Dorsolateral prefrontal cortex (tissue), 122 donors: ENCODE measurements at places on chromosomes 2 and 18.

GRCh38 chr2:218367415-218368149, 10.9 kb downstream of the CATIP start:
- DNase-seq = no peak

GRCh38 chr18:2981212-2981728, 31.7 kb downstream of the LPIN2 start:
- DNase-seq = no peak

DNA sequence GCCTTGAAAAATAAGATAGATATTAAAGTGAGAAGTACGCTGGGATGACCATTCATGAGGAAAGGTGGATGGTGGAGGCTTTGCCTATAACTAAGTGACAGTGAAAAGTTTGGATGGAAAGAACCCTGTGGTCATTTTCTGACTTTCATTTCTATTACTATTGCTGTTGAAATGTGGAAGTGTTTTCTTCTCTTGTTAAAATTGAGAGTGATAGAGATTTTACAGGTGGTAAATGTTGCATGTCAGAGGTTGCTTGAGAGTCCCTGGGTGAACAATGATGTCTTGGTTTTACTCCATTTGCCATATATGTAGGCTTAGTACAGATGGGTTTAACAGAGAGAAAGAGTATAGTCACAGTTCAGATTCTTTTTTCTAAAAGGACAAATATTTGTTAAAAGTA, 18.4 kb downstream of the NCOA1 start:
- DNase-seq = no peak

DNA sequence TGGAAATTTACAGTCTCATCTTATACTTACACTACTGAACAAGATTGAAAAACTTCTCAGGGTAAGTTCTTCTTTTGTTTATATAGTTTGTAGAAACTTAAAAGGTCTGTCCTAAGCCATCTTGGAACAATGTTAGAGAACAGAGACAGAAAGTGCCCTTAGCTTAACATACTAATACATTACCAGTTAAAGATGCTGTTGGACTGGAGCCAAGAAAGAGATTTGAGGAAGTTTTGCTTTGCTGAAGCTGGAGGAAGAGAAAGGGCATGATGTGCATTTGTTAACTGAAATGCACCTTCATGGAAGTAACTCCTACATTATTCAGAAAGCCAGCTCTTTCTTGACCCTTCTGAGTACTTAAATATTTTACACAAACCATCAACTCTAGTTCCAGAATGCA, 66.5 kb upstream of the TNFRSF11A start:
- DNase-seq = no peak

- DNase-seq = no peak
These were observed 29.0 kb downstream of the CFAP210 start for GRCh38 chr2:169664978-169665930.

DNA sequence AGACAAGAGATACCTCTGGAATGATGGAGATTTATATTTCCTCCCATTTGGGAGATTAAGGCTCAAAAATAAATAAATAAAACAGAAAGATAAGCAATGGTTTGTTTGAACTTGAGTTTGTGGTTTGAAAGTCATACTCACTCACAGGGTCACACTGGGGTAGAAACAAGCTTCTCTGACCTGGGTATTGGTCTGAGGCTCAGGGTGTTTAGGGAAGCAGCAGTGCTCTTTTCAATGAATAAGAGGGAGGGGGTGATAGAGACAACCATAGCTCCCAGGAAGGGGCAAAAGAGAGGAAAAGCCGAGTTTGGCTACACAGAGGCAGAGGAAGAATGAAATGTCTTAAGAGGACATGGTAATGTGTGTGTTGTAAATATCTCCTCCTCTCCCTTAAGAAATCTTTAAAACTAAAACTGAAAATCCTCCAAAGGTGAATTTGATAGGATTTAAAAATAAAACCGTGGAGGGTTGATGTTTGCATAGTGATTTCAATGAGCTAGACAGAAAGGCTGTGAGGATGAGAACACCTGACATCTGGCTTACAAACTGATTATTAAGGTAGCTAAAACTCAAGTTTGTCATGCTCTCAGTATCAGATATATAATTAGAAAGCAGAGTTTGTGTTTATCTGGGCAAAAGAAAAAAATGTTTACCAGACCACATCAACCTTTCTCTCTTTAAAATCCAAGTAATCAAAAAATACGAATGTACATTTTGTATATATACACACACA, 159.9 kb upstream of the TMEFF2 start:
- DNase-seq = no peak

DNA sequence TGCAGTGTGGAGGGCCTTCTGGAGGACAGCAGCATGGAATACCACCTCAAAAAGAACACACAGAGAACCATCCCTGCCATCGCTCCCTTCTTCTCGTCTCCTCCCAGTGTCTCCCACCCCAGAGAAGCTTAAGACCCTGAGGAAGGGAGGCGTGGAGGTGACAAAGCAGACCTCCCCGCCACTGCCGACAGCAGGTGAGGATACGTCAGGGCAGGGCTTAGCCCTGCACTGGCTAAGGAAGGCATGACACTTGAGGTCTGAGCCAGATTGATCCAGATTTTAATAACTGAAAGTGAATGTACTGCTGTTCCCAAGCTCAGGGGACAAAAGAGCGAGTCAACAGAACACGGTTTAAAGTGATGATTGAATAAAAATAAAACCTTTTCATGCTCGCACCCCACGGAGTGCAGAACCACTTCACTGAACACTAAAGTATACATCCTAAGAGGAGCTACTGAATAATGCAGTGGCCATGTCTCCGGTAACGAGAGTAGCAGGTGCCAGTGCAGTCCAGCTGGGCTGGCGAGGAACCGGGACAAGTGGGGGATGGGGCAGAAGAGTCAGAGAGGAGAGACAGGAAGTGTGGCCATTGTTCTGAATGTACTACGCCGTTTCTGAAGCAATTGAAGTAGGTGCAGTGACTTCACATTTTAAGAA, 391.0 kb downstream of the CDH2 start:
- DNase-seq = peak; percentile 12

GRCh38 chr18:364256-364826, 96.5 kb upstream of the THOC1 start:
- DNase-seq = no peak

DNA sequence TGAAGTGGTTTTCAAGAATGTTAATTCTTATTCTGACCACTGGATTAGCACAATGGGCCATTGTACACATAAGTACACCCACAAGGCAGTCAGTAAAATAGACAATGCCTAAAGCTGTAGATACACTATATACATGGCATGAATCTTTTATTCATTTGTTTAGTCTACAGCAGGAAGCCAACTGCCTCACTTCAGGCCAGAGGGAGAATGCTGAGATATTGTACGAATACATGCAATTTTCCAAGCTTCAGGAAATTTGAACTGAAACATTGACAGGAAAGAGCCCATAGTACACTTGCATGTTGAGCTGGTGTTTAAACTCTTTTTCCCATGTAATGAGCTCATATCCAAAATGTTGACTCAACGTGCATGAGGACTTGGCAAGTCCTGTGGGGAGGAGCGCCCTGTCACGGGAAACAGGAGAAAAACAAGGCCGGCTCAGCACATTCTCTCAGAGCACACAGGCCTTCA, 111.6 kb upstream of the CYP1B1 start:
- DNase-seq = no peak

- no peak for DNase-seq
These were observed 9.4 kb upstream of the CRYBA2 start for GRCh38 chr2:219002395-219003266.

DNA sequence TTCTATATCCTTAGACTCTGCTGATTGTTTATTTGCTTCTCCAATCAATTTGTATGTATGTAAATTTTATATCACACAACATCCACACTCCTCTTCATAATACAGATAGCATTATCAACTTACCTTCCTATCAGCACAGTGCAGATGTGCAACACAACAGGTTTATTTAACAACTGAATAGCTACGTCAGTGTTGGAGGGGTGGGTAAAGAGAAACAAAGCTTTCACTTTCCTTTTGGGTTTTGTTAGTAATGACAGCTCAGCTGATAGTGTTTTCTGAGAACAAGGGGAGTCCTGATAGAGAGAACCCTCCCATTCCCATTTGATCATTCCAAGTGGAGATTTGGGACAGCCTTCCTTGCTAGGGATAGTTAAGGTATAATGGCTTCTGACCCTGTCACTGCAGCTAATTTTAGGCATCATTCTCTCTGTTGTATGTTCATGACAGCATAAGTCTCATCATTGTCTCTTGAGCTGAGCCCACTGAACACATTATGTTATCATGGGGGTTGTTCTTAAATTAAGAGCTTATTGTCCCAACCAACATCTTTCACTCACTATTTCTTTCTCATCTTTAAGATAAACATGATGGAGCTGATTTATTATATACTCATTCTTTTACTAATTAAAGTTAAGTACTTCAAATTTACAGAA, 227.7 kb downstream of the GPD2 start:
- no peak for DNase-seq

- no peak for DNase-seq
These were observed 4.7 kb upstream of the STAMBP start for GRCh38 chr2:73823916-73824523.

DNA sequence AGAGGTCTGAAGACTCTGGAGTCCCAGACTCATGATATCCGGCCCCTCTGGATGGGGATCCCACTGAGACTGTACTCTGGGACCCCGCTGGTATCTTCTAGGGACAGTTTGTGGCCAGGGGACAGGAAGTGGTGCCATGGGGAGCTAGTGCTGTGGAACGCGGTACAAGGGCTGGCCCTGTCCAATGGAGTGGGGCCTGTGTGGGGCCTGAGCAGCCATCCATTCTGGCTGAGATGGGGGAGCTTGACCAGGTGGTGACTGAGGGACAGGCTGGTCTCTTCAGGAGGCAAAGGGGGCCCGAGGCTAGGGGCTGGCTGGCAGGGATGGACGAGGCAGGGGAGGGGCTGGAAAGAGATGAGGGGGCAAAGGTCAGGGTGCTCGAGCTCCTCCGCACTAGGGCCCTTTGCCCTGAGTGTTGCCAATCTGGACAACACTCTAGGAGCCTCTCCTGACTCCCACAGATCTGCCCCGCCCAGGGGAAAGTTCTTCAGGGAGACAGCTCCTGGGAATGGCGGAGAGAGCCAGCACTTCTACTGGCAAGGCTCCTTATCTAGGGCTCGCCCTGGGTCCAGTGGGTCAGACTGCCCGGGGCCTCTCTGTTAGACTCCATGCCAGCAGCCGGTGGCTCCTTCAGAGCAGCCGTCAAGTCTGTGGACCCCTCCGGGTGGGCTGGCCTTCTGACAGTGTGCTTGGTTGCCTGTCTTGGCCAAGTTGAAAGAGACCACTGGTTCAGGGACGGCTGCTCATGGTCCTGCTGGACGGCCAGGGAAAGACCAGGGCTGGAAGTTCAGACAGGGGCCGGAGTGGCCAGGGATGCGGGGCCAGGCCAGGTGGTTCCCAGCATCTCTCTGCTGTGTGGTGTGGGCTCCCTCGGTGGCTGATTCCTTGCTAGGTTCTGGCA, 12.3 kb downstream of the MALL start:
- no peak for DNase-seq

DNA sequence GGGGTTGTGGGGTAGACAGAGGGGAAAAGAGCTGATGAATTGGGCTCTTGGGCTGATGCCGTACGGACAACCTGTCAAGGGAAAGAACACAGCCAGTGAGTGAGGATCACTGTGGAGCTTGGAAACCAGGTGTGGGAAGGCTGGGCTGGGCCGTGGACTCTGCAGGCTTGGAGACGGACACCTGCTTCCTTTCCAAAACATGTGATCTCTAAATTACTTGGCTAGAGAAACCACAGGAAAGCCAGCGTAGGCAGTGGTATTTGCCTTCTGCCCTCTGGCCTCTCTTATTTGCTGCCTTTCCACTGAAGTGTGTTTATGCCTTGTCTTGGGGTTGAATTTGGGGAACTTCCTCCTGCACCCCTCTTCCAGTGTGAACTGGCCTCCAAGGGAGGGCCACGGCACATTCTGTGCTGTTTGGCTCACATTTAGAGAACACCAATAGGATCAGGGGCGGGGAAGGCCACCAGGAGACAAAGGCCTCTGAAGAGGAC, 267.7 kb downstream of the PRKCE start:
- no peak for DNase-seq

DNA sequence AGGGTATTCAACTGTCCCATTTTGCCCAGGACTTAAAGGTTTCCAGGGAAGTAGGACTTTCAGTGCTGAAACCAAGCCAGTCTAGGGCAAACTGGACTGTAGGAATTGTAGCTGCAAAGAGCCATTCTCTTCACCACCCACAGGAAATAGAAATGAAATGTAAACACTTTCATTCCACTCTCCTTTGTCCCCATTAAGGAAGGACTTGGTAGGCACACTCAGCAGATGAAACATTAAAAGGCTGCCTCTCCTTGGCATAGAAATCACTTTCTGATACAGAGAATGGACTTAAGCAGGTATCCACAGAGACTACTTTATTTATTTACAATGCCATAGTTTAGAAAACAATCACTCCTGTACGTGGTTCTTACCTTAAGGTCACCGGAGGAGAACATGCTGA, 102.9 kb upstream of the CCDC195 start:
- no peak for DNase-seq

GRCh38 chr2:131121464-131121863, 16.3 kb downstream of the PLEKHB2 start:
- DNase-seq = no peak

DNA sequence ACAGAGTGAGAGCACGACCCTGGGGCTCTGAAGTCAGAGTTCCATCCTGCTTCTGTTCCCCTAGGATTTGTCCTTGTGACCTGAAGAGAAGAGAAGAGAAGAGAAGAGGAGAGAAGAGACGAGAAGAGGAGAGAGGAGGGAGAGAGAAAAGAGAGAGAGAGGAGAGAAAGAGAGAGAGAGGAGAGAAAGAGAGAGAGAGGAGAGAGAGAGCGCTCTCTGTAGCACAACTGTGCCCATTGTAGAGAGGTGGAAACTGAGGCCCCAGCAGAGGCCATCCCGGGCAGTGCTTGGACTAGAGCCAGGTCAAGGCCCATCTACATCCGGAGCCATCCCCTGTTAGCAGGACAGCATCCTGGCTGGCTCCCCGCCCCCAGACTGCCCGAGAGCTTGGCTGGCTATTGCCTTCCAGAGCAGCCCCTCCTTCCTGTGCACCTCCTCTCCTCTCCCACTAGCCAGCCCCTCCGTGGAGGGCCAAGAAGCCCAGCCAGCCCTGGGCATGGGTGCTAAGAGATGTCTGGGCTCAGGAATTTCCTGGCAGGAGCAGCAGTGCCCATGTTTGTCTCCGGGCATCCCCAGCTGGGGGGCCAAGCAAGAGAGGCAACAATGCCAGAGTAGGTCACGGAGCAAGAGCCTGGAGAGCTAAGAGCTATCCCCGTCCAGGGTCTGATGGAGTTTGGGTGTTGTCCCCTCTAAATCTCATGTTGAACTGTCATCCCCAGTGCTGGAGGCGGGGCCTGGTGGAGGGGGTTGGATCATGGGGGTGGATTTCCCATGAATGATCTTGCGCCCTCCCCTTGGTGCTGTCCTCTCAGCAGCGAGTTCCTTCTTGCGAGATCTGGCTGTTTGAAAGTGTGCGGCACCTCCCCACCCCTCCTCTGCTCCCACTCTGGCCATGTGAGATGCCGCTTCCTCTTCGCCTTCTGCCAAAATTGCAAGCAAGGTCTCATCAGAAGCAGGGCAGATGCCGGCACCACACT, 18.2 kb upstream of the GPR55 start:
- DNase-seq = no peak
